ENCODE measurements at places on chromosomes 5 and 9.

DNA sequence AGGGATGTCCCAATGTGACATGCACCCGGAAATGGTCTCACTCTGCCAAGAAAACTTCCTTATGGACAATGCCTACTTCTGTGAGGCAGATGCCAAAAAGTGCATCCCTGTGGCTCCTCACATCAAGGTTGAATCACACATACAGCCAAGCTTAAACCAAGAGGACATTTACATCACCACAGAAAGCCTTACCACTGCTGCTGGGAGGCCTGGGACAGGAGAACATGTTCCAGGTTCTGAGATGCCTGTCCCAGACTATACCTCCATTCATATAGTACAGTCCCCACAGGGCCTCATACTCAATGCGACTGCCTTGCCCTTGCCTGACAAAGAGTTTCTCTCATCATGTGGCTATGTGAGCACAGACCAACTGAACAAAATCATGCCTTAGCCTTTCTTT is 37.6 kb upstream of the CCDC152 start:
- no peak for DNase-seq

DNA sequence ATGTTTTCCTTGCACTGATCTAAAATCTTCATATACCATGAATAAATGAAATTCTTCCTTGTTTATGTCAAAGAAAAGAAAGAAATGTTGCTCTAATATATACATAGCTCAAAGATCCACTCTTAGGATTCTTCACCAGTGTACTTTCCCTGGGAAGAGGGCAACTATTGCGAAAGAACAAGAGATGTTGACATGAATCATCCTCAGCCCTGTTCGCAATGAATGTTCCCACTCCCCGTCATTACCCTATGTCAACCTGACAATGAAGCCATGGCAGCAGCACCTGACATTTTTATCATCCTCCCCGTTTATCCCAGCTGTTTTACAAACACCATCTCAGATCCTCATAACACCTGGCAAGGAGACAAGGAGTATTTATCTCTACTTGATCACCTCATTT is 409.1 kb upstream of the GRIA1 start:
- DNase-seq, result no peak

- no peak for DNase-seq
These were observed 106.7 kb downstream of the INSYN2B start for GRCh38 chr5:169873642-169874041.

DNA sequence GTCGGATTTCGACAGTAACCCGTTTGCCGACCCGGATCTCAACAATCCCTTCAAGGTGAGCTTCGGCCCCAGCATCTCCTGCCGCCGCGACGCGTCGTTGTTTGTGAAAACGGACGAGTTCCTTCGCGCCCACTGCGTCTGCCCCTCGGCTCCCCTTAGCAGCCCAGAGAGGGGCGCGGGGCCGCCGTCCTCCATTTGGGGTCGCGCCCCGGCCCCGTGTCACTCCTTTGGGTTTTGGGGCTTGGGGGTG is 182 bp downstream of the SCAMP1 start:
- no peak for DNase-seq

DNA sequence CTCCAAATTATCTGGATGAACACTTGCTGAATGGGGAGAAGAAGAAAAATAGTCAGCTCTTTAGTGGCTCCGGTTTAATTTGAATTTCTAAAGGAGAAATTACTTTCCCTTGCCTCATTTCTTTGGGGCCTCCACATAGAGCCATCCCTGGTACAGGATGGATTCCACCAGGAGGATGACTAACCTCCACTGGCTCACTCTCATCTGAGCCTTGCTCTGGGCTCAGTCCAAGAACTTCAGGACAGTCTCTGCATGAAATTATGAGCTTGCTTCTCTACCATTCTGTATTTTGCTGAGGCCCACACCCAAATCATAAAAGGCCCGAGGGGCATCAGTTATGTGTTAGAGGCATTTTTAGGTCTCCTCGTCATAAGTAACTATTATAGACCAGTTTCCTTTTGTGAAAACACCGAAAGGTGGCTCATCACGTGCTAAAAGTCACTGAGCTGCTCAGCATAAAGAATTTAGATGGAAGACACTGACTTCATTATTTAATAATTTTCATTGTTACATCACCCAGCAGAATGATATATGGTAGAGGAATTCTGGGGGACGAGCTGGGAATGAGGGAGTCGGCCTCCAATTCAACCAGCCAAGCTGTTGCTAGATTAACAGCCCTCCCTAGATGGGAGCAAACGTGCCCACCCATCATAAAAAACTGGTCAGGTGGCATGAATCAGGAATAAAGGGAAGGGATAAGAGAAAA is 222.1 kb downstream of the TARS1 start:
- no peak for DNase-seq

DNA sequence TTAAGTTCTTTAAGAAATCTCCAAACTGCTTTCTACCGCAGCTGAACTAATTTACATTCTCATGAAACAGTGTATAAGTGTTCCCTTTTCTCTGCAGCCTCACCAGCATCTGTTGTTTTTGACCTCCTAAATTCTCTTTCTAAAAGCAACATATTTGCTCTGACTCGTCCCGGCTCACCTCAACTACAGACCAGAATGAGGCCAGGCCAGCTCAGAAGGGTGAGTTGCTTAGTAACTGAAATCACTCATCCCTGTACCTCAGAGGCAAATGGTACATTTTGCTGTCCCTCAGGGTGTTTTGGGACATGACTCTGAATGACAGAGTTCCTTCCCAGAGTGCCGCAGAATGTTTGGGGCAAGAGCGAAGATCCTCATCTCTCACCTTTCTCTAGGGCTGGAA is 127.5 kb downstream of the FRMD3 start:
- no peak for DNase-seq
